Ascending aorta (tissue), 2 donors: ENCODE measurements at places on chromosomes 7 and 10. TPM values are rescaled to one million over a fixed set of nuclear protein-coding genes. Genes with fewer than 3 reads are reported as not detected.

Gene SPDYE2B
- total RNA-seq: not detected

DNA sequence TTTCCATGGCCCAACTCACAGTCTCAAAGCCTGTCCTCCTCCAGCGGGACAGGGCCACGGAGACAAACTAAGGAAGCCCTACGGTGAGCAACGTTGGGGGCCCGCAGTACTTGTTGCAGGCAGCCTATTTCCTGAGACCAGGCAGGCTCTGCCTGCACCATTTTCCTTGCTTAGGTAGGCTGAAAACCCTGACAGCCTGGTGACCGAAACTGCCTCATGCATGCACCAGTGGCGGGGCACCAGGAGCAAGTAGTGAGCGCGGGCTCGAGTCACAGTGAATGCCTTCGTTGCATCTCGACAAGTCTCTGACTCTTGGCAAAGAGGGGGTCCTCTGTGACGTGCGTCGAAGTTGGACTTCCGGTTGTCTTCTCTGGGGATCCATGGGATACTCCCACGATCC, 23.3 kb upstream of the ZNF273 start:
- H3K27ac ChIP-seq: no peak overlapping the region
- no peaks in the 10 kb centered on the region for H3K27me3 ChIP-seq
- DNase-seq: no peak
- H3K36me3 ChIP-seq: no peaks in the 10 kb centered on the region

DNA sequence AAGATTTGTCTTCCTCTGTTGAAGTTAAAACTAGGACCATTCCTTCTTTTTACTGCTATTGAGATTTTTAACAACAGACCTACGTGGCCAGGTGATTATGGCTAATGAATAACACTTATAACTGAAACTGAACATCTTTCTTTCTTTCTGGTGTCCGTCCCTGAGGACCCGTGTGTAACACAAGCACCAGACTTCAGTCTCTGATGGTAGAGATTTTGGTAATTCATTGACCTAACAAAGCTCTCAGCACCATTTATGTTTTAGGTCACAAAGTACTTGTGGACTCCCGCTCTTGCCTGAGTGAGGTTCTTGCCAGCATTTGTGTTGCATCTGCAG, 40.4 kb upstream of the TMEM229A start:
- H3K27ac ChIP-seq: no peak overlapping the region
- no peak for DNase-seq
- H3K36me3 ChIP-seq: no peaks in the 10 kb centered on the region
- no peaks in the 10 kb centered on the region for H3K27me3 ChIP-seq
- no peak overlapping the region for H3K4me3 ChIP-seq

Gene TUBB8
- total RNA-seq: not detected

- H3K4me3 ChIP-seq: no peak overlapping the region
- no peaks in the 10 kb centered on the region for H3K36me3 ChIP-seq
- H3K4me1 ChIP-seq: no peaks in the 10 kb centered on the region
- no peaks in the 10 kb centered on the region for H3K27me3 ChIP-seq
These were observed 348.4 kb upstream of the MTPN start for GRCh38 chr7:136325578-136325977.

GRCh38 chr7:37433166-37433565, 15.5 kb downstream of the ELMO1 start:
- no peaks in the 10 kb centered on the region for H3K36me3 ChIP-seq
- H3K27ac ChIP-seq: no peak overlapping the region
- no peaks in the 10 kb centered on the region for H3K4me1 ChIP-seq
- DNase-seq: no peak
- H3K27me3 ChIP-seq: no peaks in the 10 kb centered on the region

DNA sequence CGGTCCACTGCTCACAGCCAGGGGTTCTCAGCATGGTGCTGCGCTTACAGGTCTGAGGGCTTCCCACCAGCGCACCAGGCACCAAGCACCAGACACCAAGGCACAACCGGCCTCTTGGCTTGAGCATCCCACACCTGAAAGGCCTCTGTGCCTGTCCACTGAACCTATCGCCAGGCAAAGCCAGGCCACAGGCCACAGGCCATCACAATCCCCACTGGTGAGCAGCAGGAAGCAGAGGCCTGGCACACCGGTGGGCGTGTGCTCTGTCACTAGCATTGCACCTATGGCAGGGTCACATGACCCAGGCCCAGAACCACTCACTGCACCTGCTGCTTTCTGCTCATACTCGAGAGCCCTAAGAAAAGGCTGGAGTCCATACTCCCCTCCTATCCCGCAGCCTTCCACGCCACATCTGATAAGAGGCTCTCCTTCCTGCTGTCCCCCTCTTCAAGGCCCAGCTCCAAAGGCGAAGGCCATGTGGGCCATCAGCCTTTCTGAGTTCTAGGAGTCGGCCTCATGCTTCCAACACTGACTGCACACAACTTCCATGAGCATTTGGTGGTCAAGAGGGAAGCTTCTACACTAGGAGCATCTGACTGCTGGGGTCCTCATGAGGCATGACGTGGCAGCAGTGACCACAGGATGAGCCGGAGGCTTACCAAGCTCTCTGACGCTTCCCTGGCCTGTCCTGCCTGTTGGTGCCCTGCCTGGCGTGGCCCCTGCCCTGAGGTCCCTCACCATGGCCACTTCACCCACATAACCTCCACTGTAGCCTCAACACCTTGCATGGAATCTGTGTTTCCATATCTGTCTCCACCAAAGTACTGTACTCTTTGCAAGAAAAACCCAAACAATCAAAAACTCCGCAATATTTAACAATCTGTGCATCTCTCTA, 166.3 kb downstream of the TNS3 start:
- H3K27ac ChIP-seq: no peak overlapping the region
- peaks cover 50% of the 10 kb centered on the region for H3K36me3 ChIP-seq
- H3K4me3 ChIP-seq: no peak overlapping the region
- H3K27me3 ChIP-seq: no peaks in the 10 kb centered on the region
- DNase-seq: no peak
- no peaks in the 10 kb centered on the region for H3K4me1 ChIP-seq

DNA sequence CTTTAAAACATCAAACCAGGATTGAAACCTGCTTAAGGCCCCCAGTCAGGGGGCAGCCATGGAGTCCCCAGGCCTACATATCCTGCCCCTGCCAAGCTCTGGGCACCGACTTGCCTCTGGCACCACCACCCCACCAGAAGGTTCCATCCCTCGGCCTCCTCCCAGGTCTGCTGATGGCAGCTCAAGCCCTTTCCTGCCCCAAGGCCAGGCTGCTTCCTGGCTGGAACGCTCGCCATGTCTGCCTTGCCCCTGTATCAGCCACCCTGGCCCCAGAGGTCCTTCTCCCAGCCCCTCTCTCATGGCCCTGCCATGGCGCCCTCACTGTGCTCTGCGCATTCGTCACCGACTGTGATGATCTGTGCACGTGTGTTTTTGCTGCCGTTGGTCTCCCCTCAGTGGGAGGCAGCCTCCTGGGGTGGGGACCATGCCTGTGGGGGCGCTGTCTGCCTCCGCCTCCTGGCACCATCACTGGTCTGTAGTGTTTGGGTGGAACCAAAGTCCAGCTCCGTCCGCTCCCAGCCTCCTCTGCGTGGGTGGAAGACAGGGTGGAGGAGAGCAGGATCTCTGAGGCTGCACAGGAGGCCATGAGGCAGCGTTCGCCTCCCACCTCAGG, 3.2 kb downstream of the DPYSL4 start:
- DNase-seq: no peak
- H3K27me3 ChIP-seq: peaks cover 30% of the 10 kb centered on the region
- peaks cover 4% of the 10 kb centered on the region for H3K4me1 ChIP-seq
- no peak overlapping the region for H3K4me3 ChIP-seq

DNA sequence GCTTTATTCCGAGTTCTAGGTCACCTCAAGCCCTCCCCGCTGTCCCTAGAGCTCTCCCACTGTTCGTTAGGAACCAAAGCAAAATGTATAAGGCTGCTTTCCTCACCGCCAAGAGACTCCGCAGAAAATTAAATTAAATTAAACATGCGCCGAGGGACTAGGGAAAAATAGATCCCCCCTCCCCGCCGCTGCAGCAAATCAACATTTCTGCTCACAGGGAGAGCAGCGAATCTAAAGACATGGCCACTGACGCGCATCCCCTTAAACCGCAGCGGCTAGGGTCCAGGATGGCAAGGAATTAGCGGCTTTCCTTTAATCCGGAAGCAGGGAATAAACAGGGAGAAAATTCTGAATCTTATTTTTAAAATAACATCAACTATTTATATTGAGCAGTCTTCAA, 7.6 kb downstream of the SP8 start:
- DNase-seq: no peak
- no peaks in the 10 kb centered on the region for H3K36me3 ChIP-seq
- peaks cover 18% of the 10 kb centered on the region for H3K27me3 ChIP-seq
- peaks cover 2% of the 10 kb centered on the region for H3K4me1 ChIP-seq
- no peak overlapping the region for H3K27ac ChIP-seq
- H3K4me3 ChIP-seq: no peak overlapping the region

DNA sequence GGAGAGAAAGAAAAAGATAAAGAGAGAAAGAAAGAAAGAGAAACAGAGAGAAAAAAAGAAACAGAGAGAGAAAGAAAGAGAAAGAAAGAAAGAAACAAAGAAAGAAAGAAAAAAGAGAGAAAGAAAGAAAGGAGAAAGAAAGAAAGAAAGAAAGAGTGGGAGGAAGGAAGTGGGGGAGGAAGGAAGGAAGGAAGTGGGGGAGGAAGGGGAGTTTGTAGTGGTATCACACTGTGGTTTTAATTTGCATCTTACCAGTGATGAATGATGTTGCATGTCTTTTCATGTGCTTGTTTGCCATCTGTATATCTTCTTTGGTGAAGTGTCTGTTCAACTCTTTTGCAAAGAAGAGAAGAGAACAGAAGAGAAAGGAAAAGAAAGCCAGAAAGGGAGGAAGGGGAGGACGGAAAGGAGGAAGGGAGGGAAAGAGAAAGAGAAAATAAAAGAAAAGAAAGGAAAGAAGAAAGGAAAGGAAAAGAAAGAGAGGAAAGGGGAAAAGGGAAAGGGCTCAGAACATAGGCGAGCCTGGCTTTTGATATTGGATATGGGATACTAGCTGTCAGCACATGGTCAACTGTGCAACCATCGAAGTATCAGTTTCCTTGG, 79.2 kb upstream of the FRMD4A start:
- H3K4me1 ChIP-seq: no peaks in the 10 kb centered on the region
- H3K27ac ChIP-seq: no peak overlapping the region
- H3K27me3 ChIP-seq: no peaks in the 10 kb centered on the region
- no peaks in the 10 kb centered on the region for H3K36me3 ChIP-seq

DNA sequence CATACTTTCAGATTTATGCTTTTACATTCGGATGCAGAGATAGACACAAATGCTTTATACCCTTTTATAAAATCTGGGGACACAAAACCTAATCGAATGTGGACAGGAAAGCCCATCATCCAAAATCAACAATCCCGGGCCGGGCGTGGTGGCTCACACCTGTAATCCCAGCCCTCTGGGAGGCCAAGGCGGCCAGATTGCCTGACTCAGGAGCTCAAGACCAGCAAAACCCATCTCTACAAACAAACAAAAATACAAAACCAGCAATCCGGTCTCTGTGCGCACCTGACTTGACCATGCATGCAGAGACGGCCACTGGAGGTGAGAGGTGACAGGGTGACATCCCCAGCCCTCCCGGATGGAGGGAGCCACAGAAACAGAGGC, 13.5 kb downstream of the COBL start:
- no peaks in the 10 kb centered on the region for H3K27me3 ChIP-seq
- no peaks in the 10 kb centered on the region for H3K4me1 ChIP-seq
- no peak overlapping the region for H3K4me3 ChIP-seq
- DNase-seq: no peak

Gene MMD2
- not detected for total RNA-seq

GRCh38 chr7:4739528-4739992, 35.9 kb upstream of the AP5Z1 start:
- no peaks in the 10 kb centered on the region for H3K27me3 ChIP-seq
- H3K4me1 ChIP-seq: peaks cover 28% of the 10 kb centered on the region
- peaks cover 16% of the 10 kb centered on the region for H3K36me3 ChIP-seq
- DNase-seq: peak; percentile 73
- H3K4me3 ChIP-seq: peak overlapping the region; percentile 45
- peak overlapping the region; percentile 88 for H3K27ac ChIP-seq

Gene ANKRD26
- 2.4 TPM for total RNA-seq

Gene FAM241B
- total RNA-seq: not detected

DNA sequence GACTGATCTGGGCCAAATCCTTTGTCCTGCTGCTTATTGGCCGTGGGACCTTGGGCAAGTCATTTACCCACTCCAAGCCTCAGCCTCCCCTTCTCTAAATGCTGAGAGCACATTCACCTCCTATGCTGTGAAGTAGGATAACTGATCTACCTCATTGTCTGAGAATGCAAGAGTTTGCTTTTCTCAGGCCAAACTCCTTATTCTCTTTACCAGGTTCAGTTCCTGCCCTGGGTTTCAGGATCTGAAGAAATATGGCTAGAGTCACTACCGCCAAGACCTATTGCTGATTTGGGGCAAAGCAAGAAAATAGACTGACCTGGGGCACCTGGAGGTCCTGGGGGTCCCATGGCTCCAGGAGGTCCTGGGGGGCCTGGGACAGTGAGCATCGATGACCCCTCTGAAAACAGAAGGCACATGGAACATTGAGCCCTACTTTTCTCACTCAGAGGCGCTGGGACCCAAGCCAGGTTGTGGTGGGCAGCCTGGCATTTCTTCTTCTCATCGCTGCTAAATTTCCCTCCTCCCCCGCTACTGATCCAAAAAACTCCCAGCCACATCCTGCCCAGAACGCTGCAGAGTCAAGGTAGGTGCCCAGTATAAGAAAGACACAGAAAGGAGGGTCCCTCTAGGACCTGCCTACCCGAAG, 42.4 kb downstream of the COL17A1 start:
- DNase-seq: peak; percentile 15
- no peaks in the 10 kb centered on the region for H3K36me3 ChIP-seq
- H3K4me3 ChIP-seq: no peak overlapping the region
- no peaks in the 10 kb centered on the region for H3K4me1 ChIP-seq
- no peaks in the 10 kb centered on the region for H3K27me3 ChIP-seq

Gene ASIC3
- total RNA-seq: not detected

DNA sequence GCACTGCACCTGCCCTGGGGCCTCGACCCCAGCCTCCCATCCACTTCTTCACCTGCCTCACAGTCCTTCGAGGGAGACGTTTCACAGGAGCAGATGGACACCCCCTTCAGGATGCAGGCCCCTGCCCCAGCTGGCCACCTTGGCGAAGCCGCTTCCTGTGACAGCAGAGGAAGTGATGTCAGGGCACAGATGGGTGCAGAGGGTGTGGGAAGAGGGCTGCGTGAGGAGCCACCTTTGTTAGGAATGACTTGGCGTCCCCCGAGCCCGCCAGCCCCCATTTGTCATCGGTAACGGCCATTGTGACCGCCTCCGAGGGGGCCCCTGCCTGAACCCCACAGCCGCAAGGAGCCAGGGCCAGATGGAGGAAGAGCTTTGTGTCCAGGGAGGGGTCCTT, 47.4 kb upstream of the SLC29A3 start:
- H3K36me3 ChIP-seq: no peaks in the 10 kb centered on the region
- no peak for DNase-seq
- H3K27me3 ChIP-seq: no peaks in the 10 kb centered on the region
- H3K4me3 ChIP-seq: no peak overlapping the region
- no peak overlapping the region for H3K27ac ChIP-seq

DNA sequence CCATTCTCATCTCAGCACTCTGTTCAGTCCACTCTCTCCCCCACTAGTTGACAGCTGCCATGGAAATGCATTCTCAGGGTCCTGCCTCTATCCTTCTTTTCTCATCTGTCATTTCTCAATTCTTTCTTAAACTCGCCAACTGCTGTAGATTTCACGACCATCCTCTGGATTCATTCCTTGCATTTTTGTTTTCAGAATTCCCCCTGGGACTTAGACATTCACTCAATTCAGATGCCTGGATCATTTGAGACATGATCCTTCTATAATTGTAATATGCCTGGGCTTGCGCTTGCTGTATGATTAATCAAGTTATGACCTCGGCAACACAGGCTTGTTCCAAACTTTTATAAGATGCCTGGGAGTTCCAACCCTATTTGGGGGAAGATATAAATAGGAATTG, 104.5 kb downstream of the RAB11FIP2 start:
- H3K4me3 ChIP-seq: no peak overlapping the region
- no peak overlapping the region for H3K27ac ChIP-seq
- no peaks in the 10 kb centered on the region for H3K27me3 ChIP-seq
- no peak for DNase-seq
- no peaks in the 10 kb centered on the region for H3K4me1 ChIP-seq
